ENCODE measurements at places on chromosomes 2 and 18.

GRCh38 chr2:86790676-86791572 lies at the start of gene CD8A:
TSS of gene CD8A (minus strand) at chr2:86790913. CDS start at chr2:86790825, 88 bp downstream.
- DNase-seq = peak; percentile 34

GRCh38 chr18:61544178-61544577 lies 210.9 kb downstream of the CDH20 start:
- DNase-seq = no peak

- no peak for DNase-seq
Observed at GRCh38 chr18:44321868-44322590, 358.7 kb upstream of the SETBP1 start.

GRCh38 chr18:12768625-12769024 lies 65.8 kb downstream of the PSMG2 start:
- no peak for DNase-seq
